ENCODE measurements at places on chromosomes 6 and 20.
A peak's percentile ranks its signal among the peaks of the same experiment; 100 is the strongest.

GRCh38 chr6:3946778-3947177 lies 97.6 kb downstream of the FAM50B start:
- DNase-seq: no peak

DNA sequence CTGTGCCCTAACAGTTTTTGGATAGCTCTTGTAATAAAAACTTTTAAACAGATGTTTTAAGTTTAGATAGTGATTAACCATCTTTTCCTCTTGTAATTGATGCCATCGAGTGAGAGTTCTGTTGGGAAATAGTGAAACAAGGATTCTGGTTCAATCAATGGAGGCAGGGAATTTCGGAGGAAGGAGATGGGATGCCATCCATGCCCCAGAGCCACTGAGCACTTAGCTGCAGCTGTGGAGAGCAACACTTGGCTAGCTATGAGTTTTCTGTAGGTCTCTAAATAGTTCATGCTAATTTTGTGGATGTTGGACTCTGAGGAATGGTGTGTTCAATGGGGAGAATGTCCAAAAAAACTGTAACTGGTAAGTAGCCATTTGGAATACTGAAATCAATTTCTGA lies 16.7 kb downstream of the CBFA2T2 start:
- DNase-seq: no peak

- DNase-seq: no peak
These were observed 101.5 kb downstream of the RPP40 start for GRCh38 chr6:4902363-4902762.

GRCh38 chr20:50111829-50112495 lies 988 bp downstream of the UBE2V1 start:
- DNase-seq: no peak

- no peak for DNase-seq
These were observed 94.2 kb upstream of the ATXN1 start for GRCh38 chr6:16855460-16855859.

DNA sequence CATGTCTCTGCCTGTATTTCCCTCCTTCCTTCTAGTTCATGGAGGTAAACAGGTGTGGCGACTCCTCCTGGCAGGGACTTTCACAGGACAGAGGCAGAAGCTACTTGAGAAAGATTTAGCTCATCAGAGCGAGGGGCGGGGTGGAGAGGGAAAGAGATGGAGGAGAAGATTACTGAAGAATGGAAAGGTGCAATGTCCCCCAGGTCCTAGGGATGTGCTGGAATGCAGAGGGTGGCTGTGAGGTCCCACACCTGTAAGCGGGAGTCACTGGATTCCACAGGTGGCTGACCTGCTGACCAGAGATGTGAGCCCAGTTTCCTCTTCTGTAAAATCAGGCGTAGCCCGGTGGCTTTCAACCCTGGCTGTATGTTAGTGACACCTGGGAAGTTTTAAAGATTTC lies 199.2 kb upstream of the SULF2 start:
- no peak for DNase-seq

GRCh38 chr20:15900443-15900842 lies 672.8 kb downstream of the KIF16B start:
- no peak for DNase-seq

GRCh38 chr6:157503018-157503747 lies 122.2 kb downstream of the ZDHHC14 start:
- DNase-seq: no peak

GRCh38 chr6:25009393-25009710 lies 73.6 kb upstream of the RIPOR2 start:
- DNase-seq: no peak

GRCh38 chr6:93516441-93516840 lies 97.1 kb upstream of the EPHA7 start:
- no peak for DNase-seq

DNA sequence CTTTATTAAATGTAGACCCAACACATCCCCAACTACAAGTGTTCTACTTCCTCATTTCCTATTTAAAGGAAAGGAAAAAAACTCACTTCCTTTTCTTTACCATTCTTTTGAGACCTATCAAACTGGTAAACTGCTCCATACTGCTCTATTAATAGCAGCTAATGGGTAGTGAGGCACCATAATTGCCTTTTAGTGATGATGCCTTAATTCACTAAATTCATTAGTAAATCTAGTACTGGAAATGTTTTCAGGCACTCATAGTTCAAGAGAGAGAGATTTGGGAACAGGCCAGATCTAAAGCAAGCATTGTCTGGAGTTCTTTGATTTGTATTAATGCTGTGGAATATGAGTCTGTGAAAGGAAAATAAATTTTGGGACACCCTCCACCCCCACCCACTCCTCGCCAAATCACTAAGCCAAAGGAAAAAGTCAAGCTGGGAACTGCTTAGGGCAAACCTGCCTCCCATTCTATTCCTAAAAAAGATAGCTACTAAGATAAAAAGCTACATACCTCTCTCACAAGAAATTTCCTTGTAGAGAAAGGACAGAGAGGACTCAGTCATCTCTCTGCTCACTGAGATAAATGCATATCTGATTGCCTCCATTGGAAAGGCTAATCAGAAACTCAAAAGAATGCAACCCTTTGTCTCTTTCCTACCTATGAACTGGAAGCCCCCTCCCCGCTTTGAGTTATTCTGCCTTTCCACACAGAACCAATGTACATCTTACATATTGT lies 13.6 kb upstream of the IBTK start:
- DNase-seq: no peak

DNA sequence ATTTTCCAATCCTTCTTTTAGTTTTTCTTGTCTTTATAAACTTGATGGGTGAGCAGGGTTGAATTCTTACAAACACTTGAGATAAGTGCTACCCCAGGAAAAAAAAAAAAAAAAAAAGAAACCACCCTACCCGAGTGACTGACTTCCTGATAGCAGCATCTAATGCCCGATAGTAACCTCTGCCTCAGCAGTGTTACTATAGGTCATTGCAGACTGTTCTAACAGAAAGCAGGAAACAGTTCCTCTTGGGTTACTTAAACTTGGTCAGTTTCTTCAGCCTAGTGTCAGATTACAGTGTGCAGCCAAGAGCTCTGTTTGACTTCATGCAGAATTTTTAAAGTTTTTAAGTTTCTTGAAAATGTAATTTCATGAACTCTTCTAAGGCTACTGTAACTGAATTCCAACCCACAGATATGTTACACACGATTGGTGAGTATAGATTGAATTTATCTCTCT lies 2.1 kb downstream of the MYLIP start:
- peak; percentile 26 for DNase-seq

DNA sequence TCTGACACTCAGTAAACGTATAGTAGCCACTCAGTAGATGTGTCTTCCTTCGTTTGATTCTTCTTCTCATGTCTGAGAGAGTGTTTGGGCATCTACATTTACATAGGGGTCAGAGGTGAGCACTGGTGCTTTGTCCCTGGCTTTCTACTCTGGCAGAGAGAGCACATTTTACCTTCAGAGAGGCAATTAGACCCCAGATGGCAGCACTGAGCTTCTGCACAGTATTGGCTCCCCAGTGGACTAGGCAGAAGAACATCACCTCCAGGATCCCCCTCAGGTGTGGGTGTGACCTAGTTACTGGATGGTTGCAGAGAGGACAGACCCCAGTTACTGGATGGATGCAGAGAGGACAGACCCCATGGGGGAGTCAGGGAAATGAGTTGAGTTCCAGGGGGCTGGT lies 327.2 kb downstream of the DHX35 start:
- no peak for DNase-seq

DNA sequence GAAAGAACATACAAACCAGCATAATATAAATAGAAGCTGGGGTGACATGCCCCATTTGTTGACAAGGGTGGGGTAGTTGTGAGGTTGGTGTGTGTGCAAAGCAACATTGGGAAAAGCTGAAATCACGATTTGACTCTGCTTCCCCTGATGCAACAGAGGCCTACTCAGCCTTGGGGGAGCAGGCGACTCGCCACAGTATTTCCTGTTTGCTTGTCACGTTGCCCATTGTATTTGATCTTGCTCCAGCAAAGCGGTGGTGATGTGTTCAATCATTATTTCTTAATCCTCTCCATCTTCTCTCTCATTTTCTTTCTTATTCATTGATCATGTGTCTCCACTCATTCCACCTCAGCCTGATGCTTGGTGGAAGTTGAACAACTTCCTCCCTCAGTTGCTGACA lies 165.8 kb upstream of the CITED2 start:
- DNase-seq: peak; percentile 60

DNA sequence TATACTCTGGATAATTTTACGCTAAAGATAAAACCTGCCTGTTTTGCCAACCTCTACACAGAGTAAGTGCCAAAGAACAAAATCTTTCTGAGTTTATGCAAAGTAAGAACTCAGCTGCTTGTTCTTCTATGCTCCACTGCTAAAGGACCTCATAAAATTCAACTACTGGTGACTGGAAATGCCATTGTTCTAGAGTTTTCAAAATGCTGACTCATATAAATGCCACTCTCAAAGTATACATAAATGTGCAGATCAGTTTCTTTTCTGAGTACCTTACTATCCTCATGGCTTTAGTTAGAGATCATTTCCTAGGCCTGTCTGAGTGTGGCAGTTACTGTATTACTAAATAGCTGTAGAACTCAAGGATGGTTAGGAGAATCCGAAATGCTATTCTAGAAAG lies 45.6 kb downstream of the LYRM4 start:
- DNase-seq: no peak

DNA sequence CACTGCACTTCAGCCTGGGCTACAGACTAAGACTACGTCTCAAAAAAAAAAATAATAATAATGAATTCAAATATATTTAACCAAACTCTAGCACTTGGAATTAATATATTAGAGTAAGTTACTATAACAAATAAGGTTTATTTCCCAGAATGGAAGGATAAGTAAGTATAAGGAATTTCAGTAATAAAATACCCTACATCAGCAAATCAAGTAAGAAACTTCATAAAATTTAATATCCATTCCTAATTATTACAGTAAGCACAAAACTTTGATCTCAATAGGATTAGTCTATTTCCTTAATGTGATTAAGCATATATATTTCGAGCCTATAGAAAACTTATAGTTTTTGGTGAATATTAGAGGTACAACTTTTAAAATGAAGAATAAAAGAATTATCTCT lies 36.7 kb upstream of the SDHAF4 start:
- no peak for DNase-seq

GRCh38 chr6:1139155-1139890 lies 172.6 kb upstream of the FOXQ1 start:
- no peak for DNase-seq

DNA sequence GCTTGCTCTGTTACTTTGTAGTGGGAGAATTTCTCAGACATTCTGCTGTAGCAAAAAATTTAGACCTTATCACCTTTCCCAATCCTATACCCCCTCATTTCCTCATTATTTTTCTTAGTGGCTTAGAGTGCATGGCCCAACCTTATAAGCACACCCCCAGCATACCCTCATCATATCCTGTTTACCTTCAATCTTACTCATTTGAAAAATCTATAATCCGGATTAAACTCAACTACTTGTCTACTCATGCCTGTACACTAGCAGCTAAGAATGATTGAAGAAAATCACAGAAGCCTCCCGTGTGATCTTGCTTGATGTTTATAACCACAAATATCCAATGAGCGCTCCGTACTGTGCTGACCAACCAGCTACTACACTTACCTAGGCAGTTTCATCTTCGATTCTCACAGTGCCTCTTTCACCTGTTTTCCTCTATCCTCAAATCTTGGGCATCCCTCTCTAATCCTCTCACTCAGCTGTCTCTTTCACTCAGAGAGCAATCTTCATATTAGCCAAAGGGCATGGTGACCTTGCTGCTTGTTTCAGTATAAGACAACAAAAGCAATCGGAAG lies 36.6 kb downstream of the AIG1 start:
- no peak for DNase-seq

GRCh38 chr6:134453792-134454510 lies 136.0 kb upstream of the SGK1 start:
- DNase-seq: no peak

- DNase-seq: no peak
These were observed 32.5 kb downstream of the NT5E start for GRCh38 chr6:85482206-85482904.

- DNase-seq: no peak
These were observed 46.1 kb downstream of the SYNJ2 start for GRCh38 chr6:158027590-158028285.

DNA sequence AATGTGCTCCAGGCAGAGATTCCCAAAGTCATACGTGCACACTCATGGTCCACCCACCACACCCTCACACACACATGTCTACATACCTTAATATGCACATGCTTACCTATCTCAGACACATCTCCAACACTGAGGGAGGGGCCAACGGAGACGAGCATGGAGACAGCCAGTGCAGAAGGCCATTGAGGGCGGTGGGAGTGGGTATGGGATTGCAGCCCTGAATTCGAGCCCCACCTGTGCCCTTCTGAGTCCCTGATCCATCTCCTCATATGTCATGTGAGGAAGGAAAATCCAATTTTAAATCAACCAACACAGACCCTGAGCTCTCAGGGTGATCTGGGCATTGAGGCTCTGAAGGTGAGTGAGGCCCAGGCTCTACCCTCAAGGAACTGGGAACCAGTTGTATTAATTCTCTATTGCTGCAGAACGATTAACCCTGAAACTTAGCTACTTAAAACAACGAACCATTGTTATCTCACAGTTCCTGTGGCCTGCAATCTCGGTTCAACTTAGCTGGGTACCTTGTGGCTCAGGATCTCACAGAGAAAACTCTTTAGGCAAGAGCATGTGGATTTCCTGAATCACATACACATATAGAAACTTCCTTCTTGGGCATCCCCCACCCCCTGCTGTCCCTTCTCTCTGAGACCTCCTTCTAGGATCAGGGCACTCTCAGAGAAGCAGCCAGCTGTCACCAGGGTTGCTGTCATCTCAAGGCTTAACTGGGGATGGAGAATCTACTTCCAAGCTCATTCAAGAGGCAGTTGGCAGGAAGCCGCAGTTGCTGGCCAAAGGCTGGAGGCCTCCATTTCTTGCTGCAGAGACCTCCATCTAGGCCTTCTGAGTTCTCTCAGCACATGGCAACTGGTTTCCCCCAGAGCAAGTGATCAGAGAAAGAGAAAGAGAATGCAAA lies 28.3 kb downstream of the GLP1R start:
- no peak for DNase-seq

- no peak for DNase-seq
These were observed 977 bp downstream of the TNXB start for GRCh38 chr6:32108094-32108627.

Data from activated gamma-delta T cell treated with Interleukin-2 at 50 U/mL for 16 hours (primary cell).